ENCODE measurements at places on chromosomes 1 and 21.

- no peak for DNase-seq
These were observed 48.7 kb downstream of the EIF2D start for GRCh38 chr1:206563367-206564207.

DNA sequence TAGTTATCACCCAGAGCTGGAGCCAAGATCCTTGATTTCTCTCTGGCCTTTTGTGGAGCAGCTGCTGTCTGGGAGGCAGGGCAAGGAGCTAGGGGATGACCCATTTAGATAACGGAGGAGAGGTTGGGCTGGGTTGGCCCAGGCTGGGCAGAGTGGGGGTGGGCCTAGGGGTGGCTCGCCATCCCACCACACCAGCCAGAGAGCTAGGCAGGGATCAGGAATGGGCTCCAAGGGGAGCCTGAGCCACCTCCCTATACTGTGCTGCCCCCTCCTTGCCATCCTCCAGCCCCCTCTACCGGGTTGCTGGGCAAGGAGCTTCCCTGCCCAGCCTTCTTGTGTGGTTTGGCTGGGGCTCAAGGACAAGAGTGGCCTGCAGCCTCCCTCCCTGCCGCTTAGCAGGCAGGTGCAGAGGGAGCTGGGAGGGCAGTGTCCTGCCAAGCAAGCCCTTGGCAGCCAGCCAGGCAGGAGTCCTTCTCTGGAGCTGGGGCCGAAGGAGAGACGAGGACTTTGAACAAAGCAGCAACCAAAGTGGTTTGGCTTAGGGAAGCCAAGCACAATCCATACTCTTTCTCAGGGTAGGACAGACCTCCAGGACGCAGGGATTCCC lies 4.1 kb downstream of the NUAK2 start:
- no peak for DNase-seq

GRCh38 chr21:19322360-19322759 lies 918.8 kb upstream of the TMPRSS15 start:
- no peak for DNase-seq

- no peak for DNase-seq
These were observed 67.9 kb downstream of the TBX15 start for GRCh38 chr1:118920124-118920717.

DNA sequence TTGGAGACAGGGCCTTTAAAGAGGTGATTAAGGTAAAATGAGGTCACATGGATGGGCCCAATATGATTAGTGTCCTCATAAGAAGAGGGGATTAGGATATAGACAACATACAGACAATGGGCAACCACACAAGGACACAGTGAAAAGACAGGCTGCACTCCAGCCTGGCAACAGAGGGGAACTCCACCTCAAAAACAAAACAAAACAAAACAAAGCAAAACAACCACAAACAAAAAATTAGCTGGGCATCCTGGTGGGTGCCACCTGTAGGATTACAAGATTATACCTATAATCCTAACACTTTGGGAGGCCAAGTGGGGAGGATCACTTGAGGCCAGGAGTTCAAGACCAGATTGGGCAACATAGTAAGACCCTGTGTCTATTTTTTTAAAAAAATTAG lies 4.8 kb upstream of the MDM4 start:
- no peak for DNase-seq

GRCh38 chr1:222617367-222617951 lies 438 bp upstream of the MIA3 start:
- DNase-seq: peak; percentile 77

DNA sequence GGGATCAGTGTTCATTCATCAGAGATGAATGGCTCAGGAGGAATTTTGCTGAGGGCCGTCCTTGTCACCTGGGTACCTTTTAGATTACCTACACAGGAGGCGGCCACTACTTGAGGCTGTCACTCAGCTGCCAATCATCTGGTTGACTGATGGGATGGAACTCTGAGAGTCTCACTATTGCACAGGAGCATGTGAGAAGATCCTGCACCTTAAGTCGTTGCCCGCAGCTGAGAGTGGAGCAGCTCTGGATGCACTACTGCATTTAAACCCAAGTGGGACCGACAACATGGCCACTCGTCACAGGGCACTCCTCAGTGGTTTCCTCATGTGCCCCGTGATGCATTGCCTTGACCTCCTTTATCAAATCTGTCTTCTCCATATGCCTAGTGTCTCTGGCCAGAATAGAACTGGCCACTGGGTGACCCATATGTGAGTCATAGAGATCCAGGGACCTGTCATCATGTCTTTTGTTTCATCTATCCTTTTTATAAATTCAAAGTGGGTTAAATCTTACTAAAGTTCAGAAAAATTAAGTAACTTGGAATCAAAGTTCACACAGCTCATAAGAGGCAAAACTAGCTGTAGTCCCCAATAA lies 165.5 kb downstream of the ZSCAN20 start:
- DNase-seq: no peak

- DNase-seq: no peak
These were observed 2.6 kb upstream of the GJB3 start for GRCh38 chr1:34778381-34778780.

DNA sequence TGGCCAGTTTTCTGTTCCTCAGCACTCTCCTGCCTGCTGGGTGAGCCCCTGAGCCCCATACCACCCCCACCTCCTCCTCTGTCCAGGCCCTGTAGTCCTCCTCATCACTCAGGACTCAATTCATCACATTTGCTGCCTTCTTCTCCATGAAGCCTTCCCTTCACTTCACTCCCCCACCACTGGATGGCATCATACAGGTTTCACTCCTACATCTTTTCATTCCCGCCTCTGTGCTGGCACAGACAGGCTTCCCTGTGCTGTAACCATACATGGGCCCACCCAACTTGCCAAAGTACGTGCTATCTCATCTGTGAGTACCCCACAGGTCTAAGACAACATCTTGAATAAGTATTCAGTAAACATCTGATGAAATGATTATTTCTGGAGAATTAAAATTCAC lies 56.9 kb downstream of the SLC45A1 start:
- no peak for DNase-seq

DNA sequence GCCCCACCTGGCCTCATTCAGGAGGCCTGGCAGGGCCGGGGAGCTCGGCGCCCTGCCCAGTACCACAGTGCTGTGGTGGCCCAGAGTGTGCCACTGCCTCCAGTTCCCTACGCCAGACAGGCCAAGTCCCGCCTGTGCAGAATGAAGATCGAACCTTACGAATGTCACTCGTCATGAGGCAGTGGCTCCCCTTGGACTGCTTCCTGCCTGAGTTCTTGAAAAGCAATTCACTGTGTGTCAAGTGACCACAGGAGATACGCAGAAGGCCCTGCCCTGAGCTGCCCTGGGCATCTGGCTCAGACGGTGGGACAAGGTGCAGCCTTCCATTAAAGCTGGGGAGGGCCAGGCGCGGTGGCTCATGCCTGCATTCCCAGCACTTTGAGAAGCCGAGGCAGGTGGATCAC lies 49.6 kb upstream of the LRP8 start:
- no peak for DNase-seq

DNA sequence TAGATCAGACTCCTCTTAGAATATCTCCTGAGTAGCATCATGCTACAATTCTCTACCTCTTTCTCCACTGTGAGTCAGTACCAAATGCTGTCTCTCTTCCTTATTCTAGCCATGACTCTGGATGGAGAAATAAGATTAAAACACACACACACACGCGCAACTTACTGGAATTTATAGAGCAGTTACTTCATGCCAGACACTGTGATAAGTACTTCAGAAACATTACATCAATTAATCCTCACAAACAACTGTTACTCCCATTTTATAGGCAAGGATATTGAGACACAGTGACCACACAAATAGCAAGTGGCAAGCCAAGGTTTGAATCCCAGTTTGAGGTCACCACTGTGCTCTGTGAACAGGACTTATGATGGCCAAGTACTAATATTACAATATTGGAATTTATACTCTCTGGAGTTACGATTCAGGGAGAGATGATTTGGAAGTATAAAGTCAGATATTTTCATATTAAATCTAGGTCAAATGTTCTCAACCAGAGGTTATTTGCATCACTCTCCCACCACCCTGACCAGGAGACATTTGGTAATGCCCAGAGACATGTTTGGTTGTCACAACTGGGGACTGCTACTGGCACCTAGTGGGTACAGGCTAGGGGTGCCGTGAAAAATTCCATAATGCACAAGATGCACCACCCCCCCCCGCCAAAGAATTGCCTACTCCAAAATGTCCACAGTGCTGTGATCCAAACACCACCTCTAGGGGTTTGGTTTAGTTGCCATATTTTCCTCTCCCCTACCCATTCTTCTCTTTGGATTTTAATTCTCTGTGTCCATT lies 221.6 kb downstream of the LTN1 start:
- no peak for DNase-seq

DNA sequence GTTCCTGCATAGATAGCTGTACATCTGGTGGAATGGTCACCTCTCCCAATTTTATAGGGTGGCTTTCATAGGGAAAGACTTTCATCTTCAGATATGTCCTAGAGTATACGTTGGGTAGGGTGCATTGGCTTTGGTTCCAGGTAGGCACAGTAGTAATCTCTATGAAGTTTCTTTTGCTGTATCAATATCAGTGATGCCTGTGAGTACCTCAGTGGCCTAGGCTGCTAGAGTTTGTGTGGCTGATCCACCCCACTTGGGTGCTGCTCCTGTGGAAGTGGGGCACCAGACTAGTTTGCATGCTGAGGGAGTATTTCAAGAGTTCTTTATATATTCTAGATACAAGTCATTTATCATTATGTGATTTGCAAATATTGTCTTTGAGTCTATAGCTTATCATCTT lies 370.5 kb upstream of the VAMP3 start:
- DNase-seq: no peak

GRCh38 chr1:7300893-7301663 lies 470.0 kb upstream of the VAMP3 start:
- DNase-seq: no peak

DNA sequence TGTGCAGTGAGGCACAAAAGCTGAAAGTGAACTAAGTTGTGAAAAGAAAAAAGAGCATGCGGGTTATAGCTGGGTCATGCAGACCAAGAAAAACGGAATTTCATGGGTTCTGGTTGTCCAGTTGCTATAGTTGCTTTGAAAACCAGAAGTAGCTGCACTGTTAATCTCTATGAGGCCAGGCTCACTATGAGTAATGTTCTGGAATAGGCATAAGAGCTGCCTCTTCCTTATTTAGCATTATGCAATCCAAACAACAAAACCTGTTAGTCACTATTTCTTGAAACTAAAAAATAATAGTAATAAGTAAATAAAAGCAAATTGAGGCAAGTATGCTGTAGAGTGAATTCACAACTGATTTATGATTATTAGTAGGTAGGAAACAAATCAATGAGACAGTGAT lies 1383.7 kb downstream of the MRPL39 start:
- DNase-seq: no peak

DNA sequence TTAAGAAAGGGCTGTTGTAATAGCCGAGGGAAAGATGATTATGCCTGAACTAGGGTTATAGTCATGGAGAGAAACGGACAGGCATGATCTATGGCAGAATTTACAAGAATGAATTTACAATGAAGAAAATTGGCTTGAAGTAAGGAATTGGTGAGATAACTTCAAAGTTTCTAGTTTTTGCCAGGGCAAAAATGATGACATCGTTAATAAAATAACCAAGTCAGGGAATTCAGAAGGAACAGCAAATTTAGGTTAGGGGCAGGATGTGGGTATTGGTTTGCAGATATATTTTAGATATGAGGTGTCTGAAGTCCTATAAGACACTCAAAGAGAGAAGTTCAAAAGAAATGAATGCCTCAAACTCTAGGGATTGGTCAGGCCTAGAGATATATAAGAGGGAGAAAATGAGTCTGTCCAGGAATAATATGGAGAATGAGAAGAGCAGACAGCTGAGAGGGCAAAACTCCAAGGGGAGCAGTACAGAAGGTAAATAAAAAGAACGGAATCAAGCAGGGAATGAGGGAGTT lies 62.8 kb downstream of the IARS2 start:
- DNase-seq: no peak

DNA sequence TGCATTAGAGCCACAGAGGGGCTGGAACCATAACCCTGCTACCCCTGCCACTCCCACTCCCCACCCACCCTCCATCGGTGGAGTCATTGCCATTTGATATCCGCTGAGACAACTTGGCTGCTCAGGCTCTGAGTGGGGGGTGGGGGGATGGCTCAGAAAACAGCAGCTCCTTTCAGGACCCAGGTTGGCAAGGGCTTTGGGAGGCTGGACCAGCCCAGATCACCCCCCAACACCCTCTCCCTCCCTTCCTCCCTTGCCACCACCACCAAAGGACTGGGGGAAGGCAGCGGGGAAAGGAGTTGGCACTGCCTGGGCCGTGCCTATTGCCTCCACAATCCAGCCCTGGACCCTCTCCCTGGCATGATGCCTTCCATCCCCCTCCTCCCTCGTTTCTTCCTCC lies 1.7 kb downstream of the KCNJ10 start:
- no peak for DNase-seq

DNA sequence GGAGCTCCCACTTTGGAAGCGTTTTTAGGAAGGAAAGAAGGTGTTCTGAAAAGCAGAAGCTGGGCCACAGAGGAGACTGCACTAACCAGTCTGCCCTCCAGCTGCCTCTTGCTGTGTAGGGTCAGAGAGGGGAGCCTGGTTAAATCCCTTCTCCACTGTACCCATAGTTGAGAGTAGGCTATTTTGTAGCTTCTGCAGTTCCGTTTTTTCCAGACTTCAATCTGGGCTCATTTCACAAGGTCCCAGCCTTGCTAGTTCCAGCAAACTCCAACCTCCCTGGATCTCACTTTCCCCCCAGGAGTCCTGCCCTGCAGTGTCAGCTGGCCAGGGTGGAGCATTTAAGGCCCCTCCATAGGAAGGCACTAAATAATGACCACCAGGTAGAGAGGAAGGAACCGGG lies 11.0 kb downstream of the TNN start:
- DNase-seq: no peak

GRCh38 chr1:169576935-169577331 lies 9.3 kb downstream of the F5 start:
- DNase-seq: no peak

DNA sequence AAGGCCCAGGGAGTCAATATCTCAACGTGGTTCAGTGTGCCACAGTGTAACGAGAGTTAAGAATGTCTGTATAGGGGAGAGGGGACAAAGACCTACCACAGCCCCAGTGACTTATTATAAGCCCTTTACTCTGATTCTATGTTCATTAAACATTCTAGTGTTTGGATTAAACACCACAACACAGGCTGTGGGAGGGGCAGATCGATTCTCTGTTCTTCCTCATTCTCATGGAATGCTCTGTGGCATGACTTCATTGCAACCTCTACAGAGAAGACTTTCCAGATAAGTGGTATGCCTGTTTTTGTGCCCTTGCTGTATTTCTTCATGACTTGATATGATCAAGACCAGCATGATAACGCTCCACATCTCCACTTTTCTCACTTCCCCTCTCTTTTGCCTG lies 39.0 kb upstream of the CD5L start:
- no peak for DNase-seq

DNA sequence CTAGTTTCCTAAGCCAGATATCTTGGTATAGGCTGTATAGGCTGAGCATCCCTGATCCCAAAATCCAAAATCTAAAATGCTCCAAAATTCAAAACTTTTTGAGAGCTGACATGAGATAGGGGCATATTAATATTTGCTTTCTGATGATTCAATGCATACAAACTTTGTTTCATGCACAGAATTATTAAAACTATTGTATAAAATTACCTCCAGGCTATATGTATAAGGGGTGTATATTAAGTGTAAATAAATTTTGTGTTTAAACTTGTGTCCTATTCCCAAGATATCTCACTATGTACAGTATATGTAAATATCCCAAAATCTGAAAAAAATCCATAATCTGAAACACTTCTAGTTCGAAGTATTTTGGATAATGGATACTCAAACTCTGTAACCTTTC lies 2.6 kb downstream of the WDR64 start:
- DNase-seq: no peak

- DNase-seq: no peak
These were observed 1.2 kb upstream of the LHX9 start for GRCh38 chr1:197915862-197916499.

GRCh38 chr21:27024301-27024700 lies 57.4 kb upstream of the ADAMTS5 start:
- DNase-seq: no peak

- no peak for DNase-seq
These were observed 43.0 kb downstream of the ATP6V1G3 start for GRCh38 chr1:198497326-198498102.
